ENCODE measurements at places on chromosomes 7 and 10.

DNA sequence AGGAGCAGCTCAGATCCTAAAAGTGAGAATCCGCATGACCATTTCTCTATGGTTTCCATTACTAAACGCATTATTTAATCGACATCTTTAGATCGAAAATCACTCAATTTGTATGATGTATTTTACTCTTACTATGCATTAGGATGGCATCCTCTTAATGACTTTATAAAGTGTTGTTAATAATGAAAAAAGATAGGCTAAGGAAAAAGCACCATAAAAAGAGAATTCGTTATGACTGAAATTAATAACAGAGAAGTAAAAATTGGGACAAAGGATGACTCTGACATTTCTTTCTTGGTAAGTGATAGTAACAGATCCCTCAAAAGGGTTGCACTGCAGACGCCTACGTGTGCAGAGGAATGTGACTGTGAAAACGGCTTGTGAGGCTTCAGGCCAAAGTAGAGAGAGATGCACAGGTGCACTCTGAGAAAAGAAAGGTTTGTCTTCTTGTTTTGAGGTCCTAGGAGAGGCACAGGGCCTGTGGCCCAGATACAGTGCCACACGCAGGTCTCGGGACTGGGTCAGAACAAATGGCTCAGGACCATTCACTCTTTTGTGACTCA, 23.0 kb upstream of the RBM33 start:
- no peak for DNase-seq

GRCh38 chr10:19468413-19468812, 347.8 kb upstream of the PLXDC2 start:
- no peak for DNase-seq

- no peak for DNase-seq
Observed at GRCh38 chr7:23377134-23377533, 78.0 kb downstream of the MALSU1 start.

- DNase-seq, result peak; percentile 51
Observed at GRCh38 chr7:129615018-129615417, 3.5 kb downstream of the NRF1 start.

GRCh38 chr7:84638339-84638697, 443.7 kb upstream of the SEMA3A start:
- DNase-seq, result no peak

All from GM10248 (cell line).